ENCODE measurements at places on chromosomes 16 and 17.
A peak's percentile ranks its signal among the peaks of the same experiment; 100 is the strongest.

- peak; percentile 64 for DNase-seq
- no peaks in the 10 kb centered on the region for H3K36me3 ChIP-seq
- H3K4me1 ChIP-seq: peaks cover 45% of the 10 kb centered on the region
- H3K27ac ChIP-seq: peak overlapping the region; percentile 71
- peaks cover 15% of the 10 kb centered on the region for H3K27me3 ChIP-seq
These were observed 45.9 kb downstream of the SOCS3 start for GRCh38 chr17:78313735-78314648.

GRCh38 chr17:51351890-51352289 is 91.5 kb downstream of the UTP18 start:
- no peak overlapping the region for H3K4me3 ChIP-seq
- no peak for DNase-seq
- H3K4me1 ChIP-seq: no peaks in the 10 kb centered on the region
- H3K36me3 ChIP-seq: no peaks in the 10 kb centered on the region
- no peak overlapping the region for H3K27ac ChIP-seq
- peaks cover 13% of the 10 kb centered on the region for H3K27me3 ChIP-seq

DNA sequence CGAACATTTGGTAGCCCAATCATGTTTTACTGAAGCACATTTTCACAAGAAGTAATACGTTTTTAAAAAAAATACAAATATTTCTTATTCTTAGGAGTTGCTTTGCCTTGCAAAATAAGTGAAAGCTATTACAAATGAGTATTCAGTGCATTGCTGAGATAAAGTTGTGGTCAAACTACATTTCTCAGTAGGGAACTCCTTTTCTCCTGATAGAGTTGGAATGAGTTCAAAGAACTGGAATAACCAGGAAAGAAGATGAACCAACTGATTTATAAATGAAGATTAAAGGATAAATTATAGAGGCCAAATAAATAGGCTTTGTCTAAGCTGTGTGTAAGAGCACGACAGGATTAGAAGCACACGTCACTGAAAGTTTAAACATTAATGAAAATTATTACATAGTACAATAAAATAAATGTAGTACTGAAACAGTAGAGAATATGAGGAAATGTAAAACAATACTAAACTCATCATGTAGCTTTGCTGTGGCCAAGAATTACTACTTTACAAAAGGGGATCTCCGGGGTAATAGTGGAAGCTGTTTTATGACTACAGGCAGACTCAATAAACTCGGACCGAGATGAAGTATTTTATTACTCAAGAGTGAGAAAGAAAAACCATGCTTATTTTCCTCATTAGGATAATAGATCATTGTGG is 73.6 kb downstream of the KCNJ2 start:
- no peaks in the 10 kb centered on the region for H3K4me1 ChIP-seq
- peaks cover 3% of the 10 kb centered on the region for H3K27me3 ChIP-seq
- H3K27ac ChIP-seq: no peak overlapping the region
- no peak for DNase-seq
- no peaks in the 10 kb centered on the region for H3K36me3 ChIP-seq

DNA sequence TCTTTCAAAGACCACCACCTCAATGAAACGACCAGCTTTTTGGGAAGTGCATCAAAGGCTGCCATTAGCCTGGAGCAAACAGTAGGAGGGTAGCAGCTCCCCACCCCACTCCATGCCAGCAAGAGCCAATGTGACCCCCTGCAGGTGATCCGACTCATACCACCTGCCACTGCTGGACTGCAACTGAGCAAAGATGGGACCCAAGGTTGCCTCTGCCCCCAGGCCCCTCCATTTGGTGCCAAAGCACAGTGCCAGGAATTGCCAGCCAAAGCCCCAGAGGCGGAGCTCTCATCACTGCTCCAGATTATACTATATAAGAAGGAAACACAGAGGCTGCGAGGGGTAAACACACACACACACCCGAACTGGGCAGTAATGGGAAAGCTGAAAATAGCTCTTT is 8.3 kb downstream of the PITPNM3 start:
- no peak for DNase-seq
- H3K4me3 ChIP-seq: no peak overlapping the region
- peak overlapping the region; percentile 61 for H3K27ac ChIP-seq
- peaks cover 13% of the 10 kb centered on the region for H3K4me1 ChIP-seq

- H3K4me1 ChIP-seq: no peaks in the 10 kb centered on the region
- no peak overlapping the region for H3K27ac ChIP-seq
- no peaks in the 10 kb centered on the region for H3K36me3 ChIP-seq
- no peak for DNase-seq
These were observed 937.8 kb downstream of the KCNJ2 start for GRCh38 chr17:71107136-71107535.

Data from activated CD4-positive, alpha-beta T cell treated with anti-CD3 and anti-CD28 coated beads, Interleukin-2, amount 10 ng/mL, durations not matched to agents 7 days and 5 days (primary cell).